Stimulated activated CD8-positive, alpha-beta memory T cell treated with anti-CD3 and anti-CD28 coated beads, Interleukin-2, amount 100 ng/mL, for 1 hour (primary cell): ENCODE measurements at places on chromosomes 3 and 15.

DNA sequence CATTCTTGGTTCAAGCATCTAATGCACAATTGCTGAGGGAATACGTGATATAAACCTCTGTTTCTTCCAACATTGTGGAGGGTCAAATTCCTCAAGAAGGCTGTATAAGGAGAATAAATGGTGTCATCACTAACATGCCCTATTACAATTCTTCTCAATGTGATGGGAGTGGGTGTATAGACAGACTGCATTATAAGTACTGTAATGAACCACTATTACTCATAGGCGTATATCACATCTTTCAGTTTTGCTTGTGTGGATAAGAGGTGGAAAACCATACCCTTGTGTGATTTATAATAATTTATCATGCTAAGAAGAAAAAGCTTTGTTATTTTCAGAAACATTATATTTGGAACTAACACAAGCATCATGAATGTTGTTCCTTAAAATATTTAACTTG lies 35.3 kb upstream of the BBX start:
- no peak for DNase-seq

- peak; percentile 35 for DNase-seq
Observed at GRCh38 chr3:25663869-25664811, 567 bp downstream of the TOP2B start.

GRCh38 chr15:100152463-100152862 lies 189.3 kb downstream of the ADAMTS17 start:
- no peak for DNase-seq

DNA sequence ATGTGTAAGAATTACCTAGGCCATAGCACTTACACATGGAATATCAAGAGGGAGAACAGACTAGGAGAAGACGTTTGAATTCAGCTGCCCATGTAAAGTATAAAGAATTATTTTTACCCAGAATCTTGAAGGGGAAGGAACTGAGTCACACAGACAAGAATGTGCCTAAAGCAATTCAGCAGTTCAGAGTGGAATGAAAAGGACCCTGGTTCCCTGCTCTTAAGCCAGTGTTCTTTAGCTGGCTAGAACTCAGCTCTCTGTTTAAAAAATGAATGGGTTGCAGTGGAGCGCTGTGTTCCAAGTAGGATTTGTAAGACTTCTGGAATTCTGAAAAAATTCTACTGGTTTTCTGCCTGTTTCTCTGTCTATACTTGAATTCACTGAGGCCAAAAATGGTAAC lies 440.2 kb downstream of the LPP start:
- DNase-seq = no peak

- DNase-seq = no peak
Observed at GRCh38 chr3:87052499-87053260, 61.7 kb upstream of the VGLL3 start.

DNA sequence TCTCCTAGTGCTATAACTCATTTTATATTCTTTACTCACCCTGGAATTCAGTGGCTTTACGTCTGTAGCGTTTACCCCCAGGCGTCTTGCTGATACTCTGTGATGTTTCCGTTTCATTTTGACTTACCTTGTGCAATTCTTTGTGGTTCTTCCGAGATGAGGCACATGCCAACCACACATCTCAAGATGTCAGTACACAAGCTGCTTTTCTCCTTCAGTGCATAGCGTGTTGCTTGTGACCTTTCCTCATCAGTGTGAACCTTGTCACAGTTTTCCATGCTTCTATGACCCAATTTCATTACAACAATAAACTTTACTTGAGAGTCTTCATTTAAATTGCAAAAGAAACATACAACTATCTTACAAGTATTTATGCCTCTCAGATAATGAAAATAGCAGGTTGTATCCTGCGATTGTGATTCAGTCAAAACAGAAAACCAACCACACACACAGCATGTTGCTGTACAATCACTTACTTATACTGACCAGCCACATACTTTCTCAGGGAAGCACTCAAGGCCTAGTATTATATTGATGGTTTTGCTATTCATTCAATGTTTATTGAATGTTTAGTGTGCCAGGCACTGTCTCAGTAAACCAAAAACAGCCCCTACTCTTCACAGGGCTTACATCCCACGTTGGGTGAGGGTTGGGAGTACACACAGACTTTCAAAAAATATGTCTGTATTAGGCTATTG lies 4.6 kb upstream of the TBL1XR1 start:
- DNase-seq = no peak

DNA sequence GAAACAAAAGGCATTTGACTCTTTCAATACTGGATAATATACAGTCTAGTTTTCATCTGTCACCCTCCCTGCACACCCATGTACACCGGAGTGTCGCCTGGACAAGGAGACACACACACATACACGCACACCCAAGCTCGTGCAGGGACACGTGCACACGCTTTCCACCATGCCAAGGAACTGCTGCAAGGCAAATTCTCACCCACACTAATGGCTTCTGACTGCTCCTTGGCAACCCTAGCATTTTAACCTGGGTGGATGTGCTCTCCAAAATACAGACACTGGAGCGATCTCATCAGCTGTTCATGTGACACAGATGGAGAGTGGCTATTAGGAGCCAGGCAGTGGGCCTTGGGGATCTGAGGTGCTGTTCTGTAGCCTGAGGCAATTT lies 61.6 kb downstream of the MEIS2 start:
- no peak for DNase-seq

DNA sequence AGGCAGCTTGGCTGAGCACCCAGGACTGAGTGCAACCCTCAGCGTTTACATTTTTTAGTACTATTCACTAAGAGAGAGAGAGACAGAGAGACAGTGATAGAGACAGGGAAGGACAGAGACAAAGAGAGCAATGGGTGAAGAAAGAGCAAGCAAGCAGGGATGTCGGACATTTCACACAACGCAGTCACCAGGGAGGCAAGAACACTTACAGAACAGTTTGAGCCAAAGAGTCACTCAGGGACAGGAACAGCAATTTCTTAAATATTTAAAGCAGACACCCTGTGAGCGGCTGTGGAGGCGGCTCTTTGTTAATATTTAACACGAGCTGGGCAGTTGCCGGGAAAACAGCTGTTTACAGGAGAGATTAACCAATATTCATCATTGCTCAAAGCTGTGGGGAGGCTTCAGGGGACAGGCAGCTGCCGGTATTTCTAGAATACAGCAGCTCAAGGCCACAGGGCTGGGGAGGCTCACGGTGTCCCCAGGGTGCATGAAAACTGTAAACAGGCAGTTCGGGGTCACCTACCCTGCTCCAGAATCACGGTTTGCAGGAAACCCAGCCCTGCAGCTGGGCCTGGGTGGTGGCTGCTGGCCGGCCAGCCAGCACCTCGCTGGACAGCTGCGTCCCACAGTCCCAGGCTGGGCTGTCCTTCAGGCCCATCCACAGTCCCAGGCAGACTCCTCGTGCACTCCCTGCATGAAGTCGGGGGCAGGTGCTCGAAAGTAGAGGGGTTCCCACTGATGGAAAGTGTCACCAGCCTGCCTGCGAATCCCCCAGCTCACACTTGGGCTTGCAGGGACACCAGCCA lies 38.8 kb upstream of the PCSK6 start:
- no peak for DNase-seq

- no peak for DNase-seq
Observed at GRCh38 chr3:31758322-31758965, 222.6 kb downstream of the OSBPL10 start.

- DNase-seq = no peak
Observed at GRCh38 chr3:72181251-72181650, 396.3 kb upstream of the PROK2 start.

DNA sequence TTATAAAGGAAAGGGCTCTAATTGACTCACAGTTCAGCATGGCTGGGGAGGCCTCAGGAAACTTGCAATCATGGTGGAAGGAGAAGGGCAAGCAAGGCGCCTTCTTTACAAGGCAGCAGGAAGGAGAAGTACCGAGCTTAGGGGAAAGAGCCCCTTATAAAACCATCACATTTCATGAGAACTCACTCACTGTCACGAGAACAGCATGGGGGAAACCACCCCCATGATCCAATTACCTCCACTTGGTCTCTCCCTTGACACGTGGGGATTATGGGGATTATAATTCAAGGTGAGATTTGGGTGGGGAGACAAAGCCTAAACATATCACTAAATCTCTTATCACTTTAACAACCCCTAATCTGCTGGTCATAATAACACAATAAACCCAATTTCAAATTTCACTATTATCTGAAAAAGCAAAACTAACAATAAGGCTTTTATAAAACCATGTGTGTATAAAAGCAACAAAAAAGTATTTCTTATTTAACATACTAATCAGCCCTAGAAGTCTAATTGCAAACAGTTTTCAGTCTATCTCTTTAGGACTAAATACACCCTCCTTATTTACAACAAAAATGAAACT lies 43.2 kb downstream of the SCAPER start:
- no peak for DNase-seq

GRCh38 chr15:60086681-60087429 lies 82.7 kb downstream of the FOXB1 start:
- no peak for DNase-seq

GRCh38 chr3:20197775-20198174 lies 11.8 kb upstream of the SGO1 start:
- DNase-seq = no peak

DNA sequence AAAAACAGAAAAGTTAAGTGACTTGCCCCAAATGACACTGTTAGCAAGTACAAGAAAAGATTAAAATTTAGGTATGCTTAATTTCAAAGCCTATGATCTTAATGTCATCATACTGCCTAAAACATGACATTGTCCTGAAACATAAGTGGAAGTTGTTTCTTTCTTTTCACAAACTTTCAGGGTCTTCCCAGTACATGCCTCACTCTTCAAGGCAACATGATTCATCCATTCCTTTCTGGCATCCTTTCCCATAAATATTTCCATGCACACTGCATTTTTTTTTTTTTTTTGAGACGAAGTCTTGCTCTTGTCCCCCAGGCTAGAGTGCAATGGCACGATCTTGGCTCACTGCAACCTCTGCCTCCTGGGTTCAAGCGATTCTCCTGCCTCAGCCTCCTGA lies 42.5 kb upstream of the KPNA4 start:
- DNase-seq = no peak

GRCh38 chr3:65886391-65886790 lies 152.3 kb downstream of the MAGI1 start:
- no peak for DNase-seq

- no peak for DNase-seq
Observed at GRCh38 chr15:62301993-62302675, 137.0 kb upstream of the C2CD4B start.

- DNase-seq = no peak
Observed at GRCh38 chr15:23438816-23439466, 8.1 kb downstream of the GOLGA6L2 start.

DNA sequence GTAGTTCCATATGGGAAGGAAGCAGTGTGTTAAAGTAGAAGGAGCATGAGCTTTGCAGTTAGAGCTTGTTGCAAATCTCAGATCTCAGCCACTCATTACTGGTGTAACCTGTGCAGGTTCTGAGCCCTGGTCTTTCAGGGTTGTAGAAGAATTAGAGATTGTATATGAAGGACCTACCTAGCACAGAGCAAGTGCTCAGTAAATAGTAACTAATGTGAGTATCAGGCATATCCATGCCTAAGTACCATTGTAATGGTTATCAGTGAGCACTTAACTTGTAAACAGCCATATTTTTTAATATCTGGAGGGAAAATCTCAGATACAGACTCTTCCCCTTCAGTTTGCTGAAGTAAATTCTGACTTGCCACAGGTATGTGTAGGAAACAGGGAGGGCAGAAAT lies 59.3 kb downstream of the MAP6D1 start:
- no peak for DNase-seq
